CD8-positive, alpha-beta T cell (primary cell): ENCODE measurements at places on chromosomes 13 and 19.

GRCh38 chr19:53868091-53868891 is 608 bp downstream of the MYADM start:
- peak; percentile 50 for DNase-seq

DNA sequence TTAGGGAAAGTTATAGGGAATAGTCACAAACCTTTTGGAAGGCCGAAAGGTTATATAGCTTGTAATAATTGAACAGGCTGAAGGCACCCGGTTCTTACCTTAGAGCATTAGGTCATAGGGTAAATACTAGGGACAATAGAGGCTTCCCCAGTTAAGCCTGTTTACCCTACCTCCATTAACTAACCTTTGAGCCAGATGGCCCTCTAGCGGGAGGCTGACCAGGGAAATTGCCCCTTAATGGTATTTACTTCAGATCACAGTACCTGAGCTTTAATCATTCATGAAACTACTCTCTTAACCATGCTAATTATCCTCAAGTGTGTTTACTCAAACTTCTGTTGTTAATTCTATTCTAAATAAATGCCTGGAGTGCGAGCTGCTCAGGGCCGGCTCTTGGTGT is 20.4 kb upstream of the ZNF83 start:
- no peak for DNase-seq

GRCh38 chr19:15631817-15632216 is 8.9 kb upstream of the CYP4F3 start:
- DNase-seq = no peak

GRCh38 chr13:26591672-26592071 is 34.2 kb downstream of the WASF3 start:
- DNase-seq = no peak

GRCh38 chr13:112170823-112171569 is 104.0 kb downstream of the SOX1 start:
- no peak for DNase-seq

GRCh38 chr19:47109541-47110375 is 3.8 kb downstream of the ZC3H4 start:
- no peak for DNase-seq

- DNase-seq = no peak
Measured at GRCh38 chr13:43006893-43007631, 15.0 kb upstream of the EPSTI1 start.

DNA sequence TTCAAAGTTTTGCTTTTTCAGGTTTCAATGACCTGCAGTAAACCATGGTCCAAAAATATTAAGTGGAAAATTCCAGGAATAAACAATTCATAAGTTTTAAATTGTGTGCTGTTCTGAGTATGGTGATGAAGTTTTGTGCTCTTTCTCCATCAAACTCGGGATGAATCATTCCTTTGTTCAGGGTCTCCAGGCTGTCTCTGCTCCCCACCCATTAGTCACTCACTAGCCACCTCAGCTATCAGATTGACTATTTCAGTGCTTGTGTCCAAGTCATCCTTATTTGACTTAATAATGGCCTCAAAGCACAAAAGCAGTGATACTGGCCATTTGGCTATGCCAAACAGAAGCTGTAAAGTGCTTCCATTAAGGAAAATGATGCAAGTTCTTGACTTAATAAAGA is 1140.4 kb downstream of the EFNB2 start:
- no peak for DNase-seq

GRCh38 chr19:17572638-17573037 is 17.2 kb downstream of the COLGALT1 start:
- DNase-seq = no peak
